Brain pericyte (primary cell): ENCODE measurements at places on chromosomes 11 and 22.

DNA sequence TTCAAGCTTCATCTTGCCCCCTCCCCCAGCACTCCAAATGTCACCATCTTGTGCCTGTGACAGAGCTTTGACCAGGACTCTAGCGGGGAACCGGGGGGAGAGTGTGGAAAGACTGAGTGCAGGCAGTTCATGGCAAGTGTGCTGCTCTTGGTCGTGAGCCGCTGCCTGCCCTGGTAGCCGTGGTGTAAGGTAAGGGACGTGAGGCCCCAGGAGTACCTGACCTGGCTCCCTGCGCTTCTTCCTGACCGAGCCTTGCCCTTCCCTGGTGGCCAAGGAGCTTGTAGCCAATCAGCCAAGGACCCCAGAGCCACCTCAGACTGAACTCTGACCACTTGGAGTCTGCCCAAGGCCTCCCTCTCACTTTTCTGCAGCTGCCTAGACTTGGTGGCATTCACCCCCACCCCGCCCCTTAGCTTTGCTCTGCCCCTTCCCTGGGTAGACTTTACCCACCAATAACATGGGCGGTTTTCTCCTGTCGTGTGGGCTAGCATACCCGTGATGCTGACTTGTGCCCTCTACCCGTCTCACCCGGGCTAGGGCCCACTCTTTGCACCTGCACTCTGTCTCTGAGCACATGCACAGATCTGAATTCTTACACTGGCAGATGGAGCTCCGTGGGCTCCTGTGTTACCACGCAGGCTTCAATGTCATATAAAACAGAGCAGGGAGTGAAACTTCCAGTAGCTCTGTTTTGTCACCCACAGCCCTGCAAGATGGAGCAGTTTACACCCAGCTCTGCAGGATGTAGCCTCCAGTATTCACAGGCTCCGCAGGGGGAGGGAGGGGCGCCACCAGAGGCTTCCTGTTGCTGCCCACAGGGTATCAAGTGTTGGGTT, 1.5 kb downstream of the DGKZ start:
- DNase-seq: no peak

DNA sequence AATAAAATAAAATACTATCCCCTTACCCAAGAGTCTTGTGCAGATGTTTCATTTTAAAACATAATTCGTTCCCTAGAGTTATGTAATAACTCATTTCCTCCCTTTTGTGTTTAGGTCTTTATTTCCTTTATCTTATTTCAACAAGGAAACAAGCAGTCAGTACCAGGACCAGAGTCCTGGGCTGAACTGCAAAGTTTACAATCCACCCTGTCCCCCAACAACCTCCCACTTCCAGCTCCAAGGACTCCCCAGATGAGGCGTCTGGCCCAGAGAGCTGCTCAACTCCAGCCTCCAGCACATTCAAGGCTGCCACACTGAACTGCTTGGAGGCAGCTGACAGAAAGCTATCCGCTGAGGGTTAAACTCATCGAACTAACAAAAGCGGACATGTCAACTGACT, 4.5 kb downstream of the POLDIP3 start:
- no peak for DNase-seq

DNA sequence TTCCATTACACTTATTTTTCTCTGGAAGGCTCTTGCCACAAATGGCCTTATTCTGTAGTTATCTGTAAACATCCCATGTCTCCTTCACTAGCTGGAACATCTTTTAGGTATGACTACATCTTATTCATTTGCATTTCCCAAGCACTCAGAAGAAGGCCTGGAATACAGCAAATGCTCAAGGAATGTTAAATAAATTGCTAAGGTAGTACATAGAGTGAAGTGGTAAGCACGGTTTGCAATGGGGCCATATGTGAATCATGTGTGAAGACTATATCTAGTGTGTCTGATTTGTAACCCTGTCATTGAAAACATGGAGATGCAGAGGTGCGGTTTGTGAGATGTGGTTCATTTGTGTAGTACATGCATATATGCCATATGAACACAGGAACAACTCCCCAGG, 33.5 kb downstream of the GDPD4 start:
- DNase-seq: no peak

- DNase-seq: no peak
Measured at GRCh38 chr11:44112091-44112821, 16.8 kb downstream of the EXT2 start.

GRCh38 chr11:131686836-131687235, 316.4 kb downstream of the NTM start:
- no peak for DNase-seq

DNA sequence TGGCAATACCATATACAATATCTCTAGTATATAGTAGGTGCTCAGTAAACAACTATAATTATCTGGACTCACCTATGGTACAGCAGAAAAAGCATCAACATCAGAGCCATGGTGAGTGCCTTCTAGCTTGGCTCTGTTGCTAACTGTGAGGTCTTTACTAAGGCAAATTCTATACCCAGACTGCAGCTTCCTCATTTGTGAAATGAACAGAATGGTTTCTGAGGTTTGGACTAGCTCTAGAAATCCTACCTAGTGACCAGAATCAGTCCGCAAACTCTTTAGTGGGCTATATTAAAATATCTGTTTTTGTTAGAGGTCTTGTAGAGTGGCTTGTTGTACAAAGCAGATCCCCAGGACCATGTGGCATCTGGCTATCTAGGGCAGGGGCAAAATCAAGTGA, 3.7 kb downstream of the MS4A1 start:
- DNase-seq: no peak
